ENCODE measurements at places on chromosomes 7 and 10. TPM values are rescaled to one million over a fixed set of nuclear protein-coding genes. Genes with fewer than 3 reads are reported as not detected.

Gene TRIM50
- total RNA-seq: not detected

DNA sequence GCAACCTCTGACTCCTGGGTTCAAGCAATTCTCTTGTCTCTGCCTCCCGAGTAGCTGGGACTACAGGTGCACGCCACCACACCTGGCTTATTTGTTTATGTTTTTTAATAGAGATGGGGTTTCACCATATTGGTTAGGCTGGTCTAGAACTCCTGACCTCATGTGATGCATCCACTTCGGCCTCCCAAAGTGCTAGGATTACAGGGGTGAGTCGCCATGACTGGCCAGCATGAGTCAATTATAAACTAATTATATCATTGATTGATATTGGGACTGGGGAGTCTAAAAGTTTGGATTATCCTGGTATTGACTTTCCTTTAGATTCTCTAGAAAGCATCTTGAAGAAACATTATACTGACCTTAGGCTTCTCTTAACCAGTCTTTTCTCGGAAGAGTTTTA, 73.9 kb upstream of the CCNY start:
- no peak for DNase-seq

DNA sequence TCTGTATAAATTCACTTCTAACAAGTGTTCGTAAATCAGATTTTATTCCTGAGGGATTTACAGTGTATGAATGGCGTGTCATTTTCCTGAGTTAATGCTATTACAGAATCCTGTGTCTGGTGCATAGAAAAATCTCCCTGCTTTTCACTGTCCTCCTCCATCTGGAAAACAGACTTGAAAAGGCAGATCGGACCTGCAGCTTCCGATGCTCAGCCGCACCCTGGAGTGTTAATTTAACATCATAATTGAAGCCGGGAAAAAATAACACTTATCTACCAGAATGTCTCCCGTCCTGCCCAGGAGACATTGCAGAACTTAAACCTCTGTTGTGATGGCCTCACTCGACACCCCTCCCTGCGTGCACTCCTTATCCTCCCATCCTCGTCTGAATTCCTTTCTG, 442.1 kb upstream of the FOXK1 start:
- no peak for DNase-seq

DNA sequence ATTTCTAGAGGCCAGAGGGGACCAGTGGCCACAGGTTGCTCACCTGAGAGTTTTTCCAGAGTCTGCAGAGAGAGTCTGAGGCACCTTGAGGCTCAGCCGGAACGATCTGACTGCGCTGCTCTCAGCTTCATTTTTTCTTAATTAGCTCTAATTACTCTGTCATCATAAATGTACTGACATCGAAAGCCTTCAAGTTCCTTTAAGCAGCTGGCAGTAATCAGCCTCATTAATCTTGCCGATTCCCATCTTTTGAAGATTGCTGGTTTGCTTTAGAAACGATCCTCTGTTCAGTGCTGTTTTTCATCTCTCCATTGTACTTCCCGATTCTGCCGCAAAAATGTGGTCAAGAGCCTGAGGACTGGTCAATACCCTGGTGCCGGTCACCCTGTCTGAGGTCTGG, 454.7 kb downstream of the TYW1 start:
- DNase-seq: no peak

DNA sequence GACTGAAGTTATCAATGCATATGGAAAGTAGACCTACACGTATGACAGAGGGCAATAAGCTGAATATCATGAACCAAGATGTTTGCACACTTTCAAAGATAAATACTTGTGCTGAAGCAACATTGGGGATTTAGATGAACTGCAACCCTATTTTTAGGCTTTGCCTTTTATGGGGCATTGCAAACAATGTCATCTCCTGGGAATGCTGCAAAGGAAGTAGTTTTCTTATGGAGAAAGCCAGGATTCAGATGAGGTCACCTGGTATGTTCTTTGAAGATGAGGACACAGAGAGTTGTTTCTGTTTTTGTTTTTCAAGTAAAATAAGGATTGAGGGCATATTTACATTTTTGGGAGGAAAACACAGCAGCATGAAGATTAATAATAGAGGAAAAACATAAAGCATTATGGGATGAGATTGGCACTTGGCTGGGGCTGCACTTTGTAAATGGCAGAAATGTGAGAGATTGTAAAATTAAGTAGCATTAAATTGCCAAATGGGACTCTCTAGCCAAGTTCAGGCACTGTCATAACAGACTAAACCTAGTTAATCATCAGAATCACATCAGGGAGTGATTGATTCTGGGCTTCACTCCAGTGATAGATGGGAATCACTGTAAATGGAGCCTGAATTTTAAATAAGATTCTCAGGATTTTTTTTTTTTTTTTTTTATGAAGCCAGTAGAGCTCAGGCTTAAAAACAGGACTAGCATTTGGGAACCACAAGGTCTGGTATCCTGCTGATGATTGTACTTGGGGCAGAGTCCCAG, 63.1 kb downstream of the MALRD1 start:
- no peak for DNase-seq

Gene MRPL32
- total RNA-seq: 40.1 TPM

GRCh38 chr7:143104759-143105158, 27.1 kb upstream of the PIP start:
- no peak for DNase-seq

DNA sequence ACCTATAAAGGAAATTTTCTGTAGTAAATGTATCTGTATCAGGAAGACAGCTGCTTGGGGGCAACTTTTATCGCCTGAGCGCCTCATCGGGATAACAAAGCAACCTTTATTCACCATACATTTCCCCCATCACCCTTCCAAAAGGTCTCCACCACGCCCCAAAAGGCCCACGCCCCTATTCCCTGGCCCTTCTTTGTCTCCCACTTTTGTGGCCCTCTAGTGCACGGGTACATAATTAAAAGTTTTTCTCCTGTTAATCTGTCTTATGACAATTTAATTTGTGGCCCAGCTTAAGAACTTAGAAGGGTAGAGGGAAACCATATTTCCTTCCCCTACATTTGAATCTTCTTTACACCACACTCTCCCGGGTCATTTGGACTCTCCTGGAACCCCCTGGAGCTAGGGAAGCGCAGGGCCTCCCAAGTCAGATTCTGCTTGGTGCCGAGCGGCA, 625 bp downstream of the RP9 start:
- DNase-seq: no peak

DNA sequence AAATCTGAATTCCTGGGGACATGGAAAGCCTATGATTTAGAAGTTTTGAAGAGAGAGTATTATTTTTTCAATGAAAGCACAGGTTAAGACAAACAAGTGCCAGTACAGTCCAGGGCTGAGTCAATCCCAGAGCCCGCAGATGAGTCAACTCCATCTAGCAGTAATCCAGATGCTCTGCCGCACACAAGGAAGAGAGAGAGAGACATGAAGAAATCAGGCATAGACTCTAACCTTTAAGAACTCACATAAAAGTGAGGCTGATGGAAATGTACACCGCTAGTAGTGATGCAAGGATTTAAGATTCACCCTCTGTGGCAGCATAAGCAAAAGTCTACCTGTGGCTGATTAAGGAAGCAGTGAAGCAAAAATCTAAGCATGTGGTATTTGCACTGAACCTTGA, 651.5 kb downstream of the TNS3 start:
- DNase-seq: no peak

Gene IDE
- total RNA-seq: 40.4 TPM

Gene GPRIN2
- 56.7 TPM for total RNA-seq

DNA sequence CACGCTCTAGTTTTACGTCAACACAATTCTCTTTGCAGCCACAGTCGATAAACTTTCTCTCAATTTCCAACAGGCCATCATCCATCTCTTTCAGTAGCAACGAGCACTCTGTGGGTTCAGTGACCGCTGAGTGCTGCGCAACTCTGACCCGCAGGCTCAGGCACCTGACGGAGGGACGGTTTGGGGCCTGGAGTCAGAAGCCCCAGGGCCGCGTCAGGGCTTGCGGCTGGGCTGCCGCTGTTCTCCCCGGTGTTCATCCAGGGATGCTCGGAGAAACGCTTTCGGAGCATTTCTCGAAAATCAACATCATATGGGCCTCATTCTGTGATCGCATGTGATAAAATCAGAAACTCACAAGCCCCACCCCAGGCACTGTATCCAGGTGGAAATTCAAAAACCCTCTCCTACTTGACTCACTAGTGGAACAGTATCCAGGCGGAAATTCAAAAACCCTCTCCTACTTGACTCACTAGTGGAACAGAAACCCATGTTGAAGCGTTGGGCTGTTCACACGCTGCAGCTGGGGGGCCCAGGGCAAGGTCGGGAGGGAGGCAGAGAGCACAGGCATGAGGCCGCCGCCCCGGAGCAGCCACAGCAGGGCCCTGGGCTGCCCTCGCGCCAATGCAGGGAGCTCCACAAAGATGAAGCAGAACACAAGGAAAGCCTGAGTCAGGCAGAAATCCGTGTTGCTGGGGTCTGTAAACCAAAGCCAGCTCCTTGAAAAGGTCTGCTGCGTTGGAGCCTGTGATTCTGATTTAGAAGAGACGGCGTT, 73.3 kb upstream of the NKX6-2 start:
- no peak for DNase-seq

GRCh38 chr10:87700031-87700796, 40.5 kb downstream of the PAPSS2 start:
- no peak for DNase-seq

Gene VWA2
- total RNA-seq: 1.5 TPM

Gene GPR141
- total RNA-seq: 0.40 TPM

Gene NPY4R2
- 10.6 TPM for total RNA-seq

DNA sequence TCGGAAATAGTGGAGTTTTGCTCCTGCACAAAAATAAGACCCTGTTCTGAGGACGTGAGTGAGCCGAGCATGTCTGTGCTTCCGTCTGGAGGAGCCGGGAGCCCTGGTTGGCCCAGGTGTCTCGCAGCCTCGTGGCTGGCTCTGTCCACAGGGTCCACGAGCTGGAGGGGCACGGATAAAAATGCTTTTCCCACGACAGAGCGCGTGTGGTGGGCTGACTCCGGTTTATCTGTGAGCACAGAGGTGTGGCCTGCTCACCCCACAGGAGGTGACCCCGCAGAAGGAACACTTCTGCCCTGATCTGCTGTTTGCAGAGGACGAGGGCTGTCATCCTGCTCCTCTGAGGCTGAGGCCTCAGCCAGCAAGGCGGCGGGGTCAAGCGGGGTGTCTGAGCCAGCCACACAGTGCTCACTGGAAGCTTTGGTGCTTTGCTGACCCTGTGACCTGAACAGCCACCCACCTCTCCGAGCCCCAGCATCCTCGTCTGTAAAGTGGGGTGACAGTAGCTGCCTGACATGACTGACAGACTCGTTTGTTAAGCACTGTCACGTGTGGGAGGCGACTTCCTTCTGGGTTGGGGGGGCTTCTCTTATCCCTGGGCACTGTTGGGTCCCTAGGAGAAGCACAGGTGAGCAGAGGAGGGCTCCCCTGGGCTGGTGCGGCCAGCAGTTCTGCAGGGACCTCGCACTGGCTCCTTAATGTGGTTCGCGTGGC, 162.5 kb downstream of the DNAJB6 start:
- no peak for DNase-seq

DNA sequence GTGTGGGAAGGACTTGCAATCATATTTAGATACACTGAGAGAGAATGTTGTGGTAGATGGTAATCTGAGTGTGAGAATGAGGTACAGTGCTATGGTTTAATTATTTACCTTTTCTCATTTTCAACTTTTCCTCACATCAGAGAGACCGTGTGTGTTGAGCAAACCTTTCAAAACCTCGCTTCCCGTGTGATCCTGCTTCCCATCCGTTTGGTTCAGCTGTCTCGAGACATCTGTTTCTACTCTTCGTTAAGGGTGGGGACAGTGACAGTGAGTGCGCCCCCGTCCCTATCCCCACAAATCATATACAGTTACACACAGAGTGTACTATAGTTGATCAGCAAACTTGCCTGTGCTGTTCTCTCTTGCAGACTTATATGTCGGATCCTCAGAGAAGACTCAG, 33.0 kb upstream of the NOBOX start:
- no peak for DNase-seq

GRCh38 chr10:46555713-46556514, 544 bp downstream of the GPRIN2 start:
- DNase-seq: peak; percentile 73

DNA sequence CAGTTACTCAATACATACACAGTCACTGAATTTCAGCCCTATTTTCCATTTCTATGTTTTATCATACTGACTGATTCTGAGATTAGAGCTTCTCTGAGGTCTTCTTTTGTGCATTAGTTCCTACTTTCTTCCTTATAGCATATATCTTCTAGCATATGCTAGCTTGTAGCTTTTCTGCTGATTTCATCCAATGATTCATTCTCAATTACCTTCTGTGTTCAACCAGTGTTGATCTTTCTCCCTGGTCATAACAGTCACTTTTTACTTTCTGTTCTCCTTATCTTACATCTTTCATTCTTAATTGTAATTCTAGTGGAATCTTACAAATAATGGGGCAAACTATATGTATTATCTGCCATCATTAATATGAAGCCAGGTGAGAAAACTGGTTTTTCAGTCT, 159.5 kb upstream of the HGF start:
- no peak for DNase-seq

GRCh38 chr7:123070702-123071286, 75.3 kb upstream of the TAS2R16 start:
- DNase-seq: no peak

- DNase-seq: no peak
Observed at GRCh38 chr7:46512891-46513413, 591.9 kb upstream of the IGFBP3 start.

DNA sequence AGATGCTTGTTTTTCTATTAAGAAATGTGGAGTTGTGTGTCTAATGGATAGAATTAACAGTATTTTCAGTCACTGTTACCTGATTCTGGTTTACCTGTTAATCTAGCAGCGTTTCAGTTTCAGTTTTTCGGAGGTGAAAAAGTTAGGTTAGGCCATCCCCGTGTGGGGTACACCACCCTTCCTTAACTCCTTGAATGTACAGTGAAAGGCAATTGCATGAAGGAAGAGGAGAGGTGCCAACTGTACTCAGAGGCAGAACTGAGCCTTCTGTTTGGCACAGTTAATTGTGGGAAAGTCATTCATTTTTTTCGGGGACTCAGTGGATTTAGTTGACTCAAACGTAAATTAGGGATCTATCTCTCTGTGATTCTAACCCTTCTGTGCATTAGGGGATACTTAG, 35.5 kb downstream of the RPA3 start:
- DNase-seq: no peak

Gene TMEM273
- 2.7 TPM for total RNA-seq

Gene DDC
- 74.7 TPM for total RNA-seq

DNA sequence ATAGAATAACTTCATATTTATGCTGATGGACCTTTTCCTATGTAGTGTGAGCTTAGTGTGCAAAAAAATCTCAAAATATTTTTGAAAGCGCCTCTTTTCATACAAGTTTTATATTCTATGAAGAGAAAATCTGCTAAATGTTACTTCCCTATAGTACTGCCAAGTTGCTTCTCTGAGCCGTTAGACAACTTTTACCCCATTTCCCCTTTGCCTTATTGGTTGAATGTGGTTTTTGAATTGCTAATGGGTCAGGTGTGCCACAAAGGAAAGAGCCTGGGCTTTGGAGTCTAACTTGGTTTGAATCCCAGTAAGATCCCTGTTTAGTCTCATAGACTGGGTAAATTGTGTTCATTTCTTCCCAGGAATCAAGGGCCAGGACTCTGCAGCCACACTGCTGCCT, 261.5 kb downstream of the SNX10 start:
- no peak for DNase-seq

- no peak for DNase-seq
Observed at GRCh38 chr7:144629011-144629410, 206.8 kb downstream of the TPK1 start.

GRCh38 chr7:2525658-2526630, 6.4 kb downstream of the LFNG start:
- DNase-seq: no peak

Data from left colon (tissue), 2 donors.